ENCODE measurements at places on chromosomes 7 and 10.

DNA sequence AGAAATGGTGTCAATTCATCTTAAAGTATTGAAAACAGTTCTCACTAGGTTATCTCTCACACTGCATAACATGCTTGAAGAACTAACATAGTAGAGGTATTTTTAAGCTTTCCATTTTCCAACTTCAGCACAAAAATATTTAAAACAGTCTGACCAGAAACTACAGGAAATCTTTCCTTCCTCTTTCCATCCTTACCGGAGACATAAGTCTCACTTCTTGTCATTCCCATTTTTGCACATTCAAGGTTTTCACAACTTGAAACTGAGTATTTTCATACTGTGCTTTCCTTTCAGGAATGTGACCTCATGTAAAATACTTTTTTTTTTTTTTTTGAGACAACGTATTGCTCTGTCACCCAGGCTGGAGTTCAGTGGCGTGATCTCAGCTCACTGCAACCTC, 45.2 kb downstream of the ARHGAP12 start:
- DNase-seq, result no peak

- no peak for DNase-seq
Measured at GRCh38 chr10:100287756-100288155, 1.3 kb upstream of the BLOC1S2 start.

DNA sequence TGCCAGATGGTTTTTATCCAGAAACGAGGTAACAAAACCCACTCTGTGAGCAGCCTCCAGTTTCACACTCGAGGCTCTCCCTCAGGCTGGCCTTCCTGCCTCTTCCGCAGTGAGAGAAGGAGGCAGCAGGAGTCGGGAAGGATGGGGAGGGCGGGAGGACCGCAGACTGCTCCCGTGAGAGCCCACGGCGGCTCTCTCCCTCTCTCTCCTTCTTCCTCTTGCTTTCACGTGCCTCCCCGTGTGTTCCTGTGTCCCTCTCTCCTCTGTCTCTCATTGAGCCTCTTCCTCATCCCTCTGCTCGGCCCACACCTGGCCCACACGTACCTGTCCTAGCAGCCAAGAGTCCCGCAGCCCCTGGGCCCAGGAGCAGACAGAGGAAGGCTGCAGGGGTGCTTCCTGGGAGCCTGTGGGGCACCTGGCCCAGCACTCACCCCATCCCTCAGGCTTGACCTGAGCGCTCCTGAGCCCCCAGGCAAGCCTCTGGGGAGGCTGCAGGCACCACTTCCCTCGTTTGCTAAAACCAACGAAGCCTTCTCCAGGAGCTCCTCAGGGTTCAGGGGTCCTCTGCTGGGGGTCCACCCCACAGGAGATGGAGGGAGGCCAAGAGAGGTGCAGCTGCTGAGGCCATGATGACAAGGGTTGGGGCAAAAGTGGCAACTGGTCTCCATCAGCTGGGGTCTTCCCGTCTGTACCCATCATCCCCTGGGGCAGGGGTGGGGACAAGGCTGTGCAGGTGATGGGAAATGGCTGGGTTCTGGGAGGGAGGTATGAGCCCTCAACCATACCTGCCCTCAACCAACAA, 13.6 kb downstream of the SPOCK2 start:
- DNase-seq, result no peak

DNA sequence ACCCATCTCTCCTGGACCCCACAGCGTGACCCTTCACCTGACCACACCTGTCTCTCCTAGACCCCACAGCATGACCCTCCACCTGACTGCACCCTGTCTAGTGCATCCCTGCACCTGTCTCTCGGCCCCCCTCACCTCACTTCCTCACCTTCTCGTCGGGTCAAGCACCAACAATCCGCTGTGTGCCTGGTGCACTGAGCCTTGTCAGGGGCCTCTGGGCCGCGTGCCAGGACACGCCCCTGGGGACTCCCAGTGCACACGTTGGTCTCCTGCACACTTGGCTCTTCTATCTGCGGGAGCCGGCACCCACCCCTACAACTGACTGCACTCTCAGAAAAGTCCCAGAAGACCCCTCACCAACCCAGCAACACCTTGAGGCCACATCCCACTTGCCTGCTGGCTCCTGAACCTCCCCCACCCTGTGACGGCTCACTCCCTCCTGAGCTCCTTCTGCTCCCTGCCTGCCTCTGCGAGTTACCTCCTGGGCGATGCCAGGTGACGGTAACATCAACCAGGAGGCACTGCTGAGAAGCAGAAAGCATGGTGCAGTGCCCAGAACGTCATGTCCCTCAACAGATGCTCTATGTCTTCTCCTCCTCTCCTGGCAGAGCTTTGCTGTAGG, 147.6 kb downstream of the DIP2C start:
- no peak for DNase-seq

DNA sequence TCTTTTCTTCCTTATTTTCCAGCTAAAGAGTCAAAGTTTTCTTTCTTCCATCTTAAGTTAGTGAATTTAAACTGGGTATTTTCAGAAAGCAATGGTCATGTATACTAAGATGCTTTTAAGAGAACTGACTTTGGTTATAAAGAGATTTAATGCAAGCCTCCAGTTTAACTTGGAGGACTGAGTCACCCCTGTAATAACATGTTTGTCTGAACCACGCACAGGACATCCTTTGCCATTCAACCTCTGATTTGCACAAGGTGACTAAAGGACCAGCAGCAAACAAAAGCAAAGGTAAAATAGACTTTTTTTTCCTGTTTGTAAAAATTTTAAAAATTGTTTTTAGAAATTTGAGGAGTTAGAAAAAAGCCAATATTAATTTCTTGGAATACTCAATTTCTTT, 2.9 kb downstream of the HYAL4 start:
- no peak for DNase-seq

DNA sequence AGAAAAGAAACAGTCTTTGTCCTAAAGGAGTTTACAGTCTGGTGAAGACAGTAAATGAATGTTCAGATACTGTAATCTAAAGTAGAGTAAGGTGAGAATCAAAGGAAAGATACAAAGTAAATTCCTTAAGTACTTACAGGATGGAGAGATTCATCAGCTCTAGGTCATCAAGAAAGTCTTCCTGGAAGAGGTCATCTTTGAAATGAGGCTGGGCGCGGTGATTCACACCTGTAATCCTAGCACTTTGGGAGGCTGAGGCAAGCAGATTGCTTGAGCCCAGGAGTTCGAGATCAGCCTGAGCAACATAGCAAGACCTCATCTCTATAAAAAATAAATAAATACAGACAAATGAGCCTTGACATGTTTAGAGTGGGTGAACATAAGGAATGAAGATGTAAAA, 18.3 kb downstream of the FHIP2A start:
- DNase-seq, result no peak

DNA sequence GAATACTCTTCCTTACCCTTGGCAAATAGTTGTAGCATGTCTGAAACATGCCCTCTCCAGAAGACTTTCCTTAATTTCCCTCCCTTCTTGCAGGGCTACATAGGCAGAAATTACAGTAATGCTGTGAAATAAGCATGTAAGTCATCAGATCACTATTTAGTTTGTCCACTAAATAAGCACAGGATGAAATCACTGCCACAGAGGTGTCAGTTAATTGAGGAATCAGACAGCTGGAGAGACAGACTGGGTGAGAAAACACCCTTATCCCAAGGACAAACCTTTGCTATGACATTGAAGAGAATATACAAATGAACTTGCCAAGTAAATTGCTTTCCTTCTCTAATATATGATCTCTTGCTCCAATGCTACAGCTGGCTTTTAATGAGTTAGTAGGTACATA, 129.3 kb downstream of the CHRM2 start:
- DNase-seq, result no peak
